ENCODE measurements at places on chromosomes 2 and 18. TPM values are rescaled to one million over a fixed set of nuclear protein-coding genes. Genes with fewer than 3 reads are reported as not detected.

SUCLG1 gene
- total RNA-seq = 68.5 TPM

DNA sequence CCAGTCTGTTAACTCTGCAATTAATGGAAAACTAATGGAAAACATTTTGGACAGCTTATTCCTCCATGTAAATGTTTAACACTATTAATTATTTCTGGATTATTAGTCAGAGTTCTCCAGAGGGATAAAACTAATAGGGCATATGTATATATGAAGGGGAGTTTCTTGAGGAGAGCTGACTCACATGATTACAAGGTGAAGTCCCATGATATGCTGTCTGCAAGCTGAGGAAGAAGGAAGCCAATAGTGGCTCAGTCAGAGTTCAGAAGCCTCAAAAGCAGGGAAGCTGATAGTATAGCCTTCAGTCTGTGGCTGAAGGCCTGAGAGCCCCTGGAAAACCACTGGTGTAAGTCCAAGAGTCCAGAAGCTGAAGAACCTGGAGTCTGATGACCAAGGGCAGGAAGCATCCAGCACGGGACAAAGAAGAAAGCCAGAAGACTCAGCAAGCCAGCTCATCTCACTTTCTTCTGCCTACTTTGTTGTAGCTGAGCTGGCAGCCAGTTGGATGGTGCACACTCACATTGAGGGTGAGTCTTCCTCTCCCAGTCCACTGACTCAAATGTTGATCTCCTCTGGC lies 136.0 kb downstream of the PTH2R start:
- H3K27me3 ChIP-seq = no peaks in the 10 kb centered on the region
- no peak for DNase-seq
- no peak overlapping the region for H3K4me3 ChIP-seq
- no peak overlapping the region for H3K27ac ChIP-seq

DNA sequence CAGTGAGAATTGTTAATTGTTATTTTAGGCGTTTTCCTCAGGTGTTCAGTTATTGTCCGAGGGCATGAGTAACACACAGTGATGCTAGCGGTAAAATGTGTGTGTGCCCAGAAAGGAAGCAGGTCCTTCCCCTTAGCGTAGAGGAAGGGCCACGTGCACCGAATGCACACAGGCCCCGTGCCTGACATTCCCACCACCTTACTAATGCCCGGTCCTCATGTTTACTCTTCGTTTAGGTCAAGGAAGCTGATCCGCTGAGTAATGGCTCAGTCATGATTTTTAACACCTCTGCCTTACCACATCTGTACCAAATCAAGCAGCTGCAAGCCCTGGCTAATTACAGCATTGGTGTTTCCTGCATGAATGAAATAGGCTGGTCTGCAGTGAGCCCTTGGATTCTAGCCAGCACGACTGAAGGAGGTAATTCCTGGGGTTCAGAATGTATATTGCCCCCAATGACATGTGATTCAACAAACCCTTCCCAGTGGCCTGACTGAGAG lies 76.7 kb downstream of the MERTK start:
- peaks cover 2% of the 10 kb centered on the region for H3K27me3 ChIP-seq
- H3K4me1 ChIP-seq = no peaks in the 10 kb centered on the region
- peaks cover 21% of the 10 kb centered on the region for H3K36me3 ChIP-seq
- no peak overlapping the region for H3K4me3 ChIP-seq

DPYSL5 gene
- total RNA-seq = 313 TPM

DNA sequence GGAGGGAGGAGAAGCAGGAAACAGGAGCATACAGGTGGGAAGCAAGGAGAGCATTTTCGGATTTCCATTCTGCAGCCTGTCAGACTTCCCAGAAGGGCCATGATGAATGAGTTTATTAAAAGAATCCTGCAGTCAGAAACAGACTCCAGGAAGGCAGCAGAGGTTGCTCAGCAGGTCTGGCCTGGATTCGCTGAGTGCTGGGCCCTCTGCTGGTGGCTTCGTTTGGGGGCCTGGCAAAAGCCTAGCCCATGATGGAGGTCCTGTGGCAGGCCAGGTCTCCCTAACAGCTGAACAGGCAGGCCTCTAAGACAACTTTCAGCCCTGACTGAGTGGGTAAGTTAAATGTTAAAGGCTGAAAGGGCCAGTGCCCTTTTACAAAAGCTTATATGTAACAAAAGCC lies 108.2 kb upstream of the CAPN13 start:
- H3K4me1 ChIP-seq = peaks cover 12% of the 10 kb centered on the region
- H3K27me3 ChIP-seq = peaks cover 4% of the 10 kb centered on the region
- H3K27ac ChIP-seq = peak overlapping the region; percentile 69
- H3K4me3 ChIP-seq = no peak overlapping the region

DNA sequence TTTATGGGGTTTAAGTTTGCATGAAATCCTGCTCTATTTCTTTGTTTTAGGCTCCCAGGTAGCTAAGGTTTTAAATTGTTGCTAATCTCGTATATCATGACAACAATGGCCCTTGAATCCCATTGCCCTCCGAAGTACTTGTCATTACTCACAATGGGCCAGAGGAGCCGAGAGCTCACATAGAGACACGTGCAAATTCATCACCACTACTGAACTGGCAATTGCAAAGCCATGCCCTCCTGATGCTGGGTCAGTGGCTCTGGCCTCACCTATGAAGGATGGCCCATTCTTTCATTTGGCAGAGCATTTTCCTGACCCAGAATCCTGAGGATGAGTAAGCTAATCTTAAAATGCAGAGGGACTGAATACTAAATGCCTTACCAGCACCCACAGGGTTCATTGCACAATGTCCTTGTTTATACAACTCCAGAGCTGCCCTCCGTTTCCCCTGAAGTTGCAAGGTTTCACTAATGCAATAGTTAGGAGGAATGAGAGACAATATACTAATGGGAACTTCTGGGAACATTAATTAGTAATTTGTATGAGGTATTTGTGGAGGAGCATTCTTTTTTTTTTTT lies 71.6 kb upstream of the GAREM1 start:
- H3K4me1 ChIP-seq = peaks cover 4% of the 10 kb centered on the region
- no peak overlapping the region for H3K27ac ChIP-seq
- no peak overlapping the region for H3K4me3 ChIP-seq
- H3K27me3 ChIP-seq = peaks cover 2% of the 10 kb centered on the region

DNA sequence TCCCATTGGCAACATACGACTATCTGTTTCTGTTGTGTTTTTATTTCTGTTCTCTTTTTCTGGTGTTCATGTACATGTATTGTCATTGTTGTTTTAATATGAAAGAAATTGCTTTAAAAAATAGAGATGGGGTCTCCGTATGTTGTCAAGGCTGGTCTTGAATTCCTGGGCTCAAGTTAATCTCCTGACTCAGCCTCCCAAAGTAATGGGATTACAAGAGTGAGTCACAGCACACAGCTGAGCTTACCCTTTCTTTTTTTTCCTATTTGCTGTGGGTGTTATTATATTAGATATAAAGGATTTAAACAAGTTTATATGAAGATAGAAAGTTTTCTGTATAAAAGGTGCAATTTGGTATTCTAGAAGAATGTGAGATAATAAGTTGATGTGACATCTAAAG lies 554.6 kb downstream of the DSC3 start:
- no peaks in the 10 kb centered on the region for H3K4me1 ChIP-seq
- no peaks in the 10 kb centered on the region for H3K36me3 ChIP-seq
- DNase-seq = no peak
- H3K27me3 ChIP-seq = peaks cover 3% of the 10 kb centered on the region
- H3K4me3 ChIP-seq = no peak overlapping the region

GRCh38 chr2:61423714-61424113 lies 47.2 kb downstream of the USP34 start:
- H3K27me3 ChIP-seq = peaks cover 3% of the 10 kb centered on the region
- no peaks in the 10 kb centered on the region for H3K36me3 ChIP-seq
- DNase-seq = no peak
- H3K4me3 ChIP-seq = no peak overlapping the region
- no peak overlapping the region for H3K27ac ChIP-seq
- H3K4me1 ChIP-seq = peaks cover 4% of the 10 kb centered on the region

GRCh38 chr2:207423886-207424285 lies 105.9 kb upstream of the CREB1 start:
- no peaks in the 10 kb centered on the region for H3K36me3 ChIP-seq
- peaks cover 4% of the 10 kb centered on the region for H3K4me1 ChIP-seq
- H3K4me3 ChIP-seq = no peak overlapping the region

DNA sequence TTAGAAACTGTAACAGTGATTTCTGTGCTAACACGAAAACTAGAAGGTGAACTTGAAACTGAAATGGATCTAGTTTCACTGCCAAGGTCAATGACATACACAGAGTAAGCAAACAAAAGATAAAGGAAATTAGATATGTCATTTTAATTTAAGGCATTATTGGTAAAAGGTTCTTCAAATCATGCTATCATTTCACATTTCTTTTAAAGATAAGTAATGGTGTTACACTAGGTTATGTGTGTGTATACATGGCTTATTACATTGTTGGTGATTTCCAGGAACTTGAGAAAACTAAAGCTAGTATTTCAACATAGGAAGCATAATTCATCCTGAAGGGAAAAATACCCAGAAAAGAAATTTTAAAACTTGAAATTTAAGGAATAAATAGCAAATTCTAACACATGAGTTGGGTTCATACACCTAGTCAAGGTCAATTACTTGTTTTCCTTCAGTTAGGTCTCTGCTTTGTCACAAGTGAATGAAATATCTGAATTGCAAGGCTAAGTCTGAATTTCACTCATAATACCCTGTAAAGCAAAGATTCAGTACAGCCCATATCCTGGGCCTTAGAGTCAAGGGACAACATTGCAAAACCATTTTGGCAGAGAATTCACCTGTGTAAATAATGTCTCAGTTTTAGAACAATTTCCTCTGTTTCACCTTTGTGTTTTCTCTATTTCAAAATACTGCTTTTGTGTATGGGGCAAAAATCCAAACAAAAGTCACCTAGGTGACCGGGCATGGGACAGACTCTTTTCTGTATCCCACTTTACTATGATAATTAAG lies 141.6 kb downstream of the SRBD1 start:
- no peak overlapping the region for H3K4me3 ChIP-seq
- no peaks in the 10 kb centered on the region for H3K27me3 ChIP-seq
- DNase-seq = no peak
- peaks cover 6% of the 10 kb centered on the region for H3K4me1 ChIP-seq

MAL gene
- 9.0 TPM for total RNA-seq

DNA sequence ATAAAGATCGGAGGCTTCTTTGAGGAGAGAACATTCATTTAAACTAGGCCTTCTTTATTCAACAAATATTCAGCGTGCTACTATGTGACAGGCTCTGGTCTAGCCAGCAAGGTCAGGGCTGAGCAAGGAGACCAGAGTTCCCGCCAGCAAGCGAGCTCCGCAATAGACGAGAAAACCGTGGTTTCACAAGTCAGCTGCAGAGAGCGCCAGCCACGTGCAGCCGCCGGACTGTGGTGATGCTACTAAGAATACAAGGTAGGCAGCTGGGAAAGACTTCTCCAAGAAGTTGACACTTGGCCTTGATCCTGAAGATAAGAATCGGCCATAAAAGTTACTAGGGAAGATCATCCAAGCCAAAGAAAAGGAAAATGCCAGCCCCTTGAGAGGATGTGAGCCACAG lies 533.7 kb upstream of the SALL3 start:
- H3K4me3 ChIP-seq = no peak overlapping the region
- no peak for DNase-seq
- H3K27ac ChIP-seq = no peak overlapping the region
- no peaks in the 10 kb centered on the region for H3K4me1 ChIP-seq

ATP6V1C2 gene
- total RNA-seq = not detected

SP140 gene
- not detected for total RNA-seq

GRCh38 chr2:46381263-46381849 lies 84.1 kb downstream of the EPAS1 start:
- no peak overlapping the region for H3K27ac ChIP-seq
- no peak for DNase-seq
- peaks cover 13% of the 10 kb centered on the region for H3K4me1 ChIP-seq

DNA sequence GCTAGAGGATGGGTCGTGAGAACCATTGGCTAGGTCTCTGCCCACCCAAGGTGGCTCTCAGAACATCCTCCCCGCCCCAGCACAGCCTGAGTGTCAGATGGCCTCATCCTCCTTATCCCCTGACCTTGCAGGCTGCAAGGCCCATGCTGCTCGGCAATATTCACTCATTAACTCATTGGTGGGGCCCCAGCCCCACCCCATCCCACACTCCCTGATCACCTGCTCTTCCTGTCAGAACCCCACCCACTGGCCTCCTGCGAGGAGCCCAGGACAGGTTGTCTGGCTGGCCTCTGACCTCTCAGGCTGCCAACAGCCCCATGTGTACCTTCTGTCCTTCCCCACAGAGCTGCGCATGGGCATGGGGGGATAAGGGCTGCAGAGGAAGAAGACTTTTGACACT lies 5.3 kb downstream of the ADCY3 start:
- no peaks in the 10 kb centered on the region for H3K36me3 ChIP-seq
- DNase-seq = no peak
- peaks cover 17% of the 10 kb centered on the region for H3K4me1 ChIP-seq
- H3K27ac ChIP-seq = no peak overlapping the region
- peak overlapping the region; percentile 52 for H3K4me3 ChIP-seq

DNA sequence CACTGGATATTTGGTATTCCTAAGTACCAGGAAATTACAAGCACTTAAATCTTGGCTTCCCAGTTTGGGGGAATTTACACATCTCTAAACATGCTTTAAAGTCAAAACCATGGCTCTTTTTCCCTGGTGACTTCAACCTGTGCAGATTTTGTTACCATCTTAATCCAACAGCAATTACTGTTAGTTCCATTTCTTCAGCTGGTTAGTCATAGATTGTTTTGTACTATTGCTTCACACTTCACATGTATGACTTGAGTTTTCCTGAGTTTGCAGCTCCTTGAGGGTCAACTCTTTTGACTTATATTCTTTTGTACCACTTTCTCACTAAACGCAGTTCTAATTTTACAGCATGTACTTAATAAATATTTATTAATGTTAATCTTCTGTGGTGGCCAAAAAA lies 203.4 kb upstream of the RND3 start:
- H3K27ac ChIP-seq = no peak overlapping the region
- H3K27me3 ChIP-seq = peaks cover 1% of the 10 kb centered on the region
- no peaks in the 10 kb centered on the region for H3K4me1 ChIP-seq
- H3K4me3 ChIP-seq = no peak overlapping the region

INHA gene
- not detected for total RNA-seq

GRCh38 chr2:198141726-198142125 lies 337.3 kb downstream of the PLCL1 start:
- H3K4me1 ChIP-seq = peaks cover 11% of the 10 kb centered on the region
- H3K27ac ChIP-seq = no peak overlapping the region
- no peak overlapping the region for H3K4me3 ChIP-seq
- H3K27me3 ChIP-seq = no peaks in the 10 kb centered on the region
- DNase-seq = no peak

FBXO41 gene
- total RNA-seq = 14.0 TPM

CLEC4F gene
- 0.66 TPM for total RNA-seq

Measured in glutamatergic neuron (in vitro differentiated cells).